ENCODE measurements at places on chromosomes 1 and 21. TPM values are rescaled to one million over a fixed set of nuclear protein-coding genes. Genes with fewer than 3 reads are reported as not detected.

ICOSLG gene
- 1.0 TPM for total RNA-seq

COL16A1 gene
- total RNA-seq: 159 TPM

CBR1 gene
- 69.7 TPM for total RNA-seq

PWP2 gene
- 55.0 TPM for total RNA-seq

KCNQ4 gene
- total RNA-seq: under 0.01 TPM

ACTA1 gene
- total RNA-seq: not detected

ADAMTS5 gene
- not detected for total RNA-seq

THEM5 gene
- total RNA-seq: not detected

TRABD2B gene
- 1.1 TPM for total RNA-seq

SLC30A7 gene
- total RNA-seq: 37.6 TPM

CFAP141 gene
- total RNA-seq: not detected

CCDC27 gene
- total RNA-seq: not detected

LAMC2 gene
- total RNA-seq: 1,196 TPM

LCE1B gene
- not detected for total RNA-seq

LPAR3 gene
- total RNA-seq: 46.8 TPM

IRF6 gene
- total RNA-seq: 460 TPM

KIAA0040 gene
- total RNA-seq: 6.8 TPM

HES3 gene
- total RNA-seq: not detected

OVAAL gene
- not detected for total RNA-seq

PYHIN1 gene
- total RNA-seq: not detected

LAMC1 gene
- total RNA-seq: 233 TPM

MCOLN3 gene
- total RNA-seq: 4.4 TPM

SLC1A7 gene
- total RNA-seq: not detected

OR2L8 gene
- total RNA-seq: not detected

ATP6V1G3 gene
- not detected for total RNA-seq

CDK18 gene
- 19.7 TPM for total RNA-seq

TFF2 gene
- total RNA-seq: not detected

GRHL3 gene
- 61.2 TPM for total RNA-seq

SPATA46 gene
- total RNA-seq: not detected

KRTAP11-1 gene
- not detected for total RNA-seq

FCRL1 gene
- not detected for total RNA-seq

PDPN gene
- total RNA-seq: 3.1 TPM
